Pons (tissue), 1 donor: ENCODE measurements at places on chromosomes 6 and 20.

- no peak for DNase-seq
Observed at GRCh38 chr6:158322724-158323560, 10.7 kb downstream of the TULP4 start.

DNA sequence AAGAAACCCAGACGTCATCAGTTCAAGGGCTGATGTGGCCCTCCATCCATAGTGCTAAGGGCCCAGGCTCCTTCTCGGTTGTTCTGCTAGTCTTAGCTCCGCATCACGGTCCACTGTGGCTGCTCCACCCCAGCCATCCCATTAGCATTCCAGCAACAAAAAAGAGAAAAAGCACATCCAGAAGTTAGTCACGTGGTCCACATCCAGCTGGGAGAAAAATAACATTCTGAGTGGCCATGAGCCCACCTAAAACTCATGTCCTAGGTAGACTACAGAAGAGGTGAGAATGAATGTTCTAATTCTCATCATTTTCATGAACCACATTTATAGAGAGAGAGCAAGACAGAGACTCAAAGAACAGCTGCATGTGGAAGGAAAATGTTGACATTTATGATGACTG lies 49.4 kb upstream of the TAB2 start:
- no peak for DNase-seq

GRCh38 chr20:47676912-47677634 lies 108.2 kb downstream of the SULF2 start:
- no peak for DNase-seq

DNA sequence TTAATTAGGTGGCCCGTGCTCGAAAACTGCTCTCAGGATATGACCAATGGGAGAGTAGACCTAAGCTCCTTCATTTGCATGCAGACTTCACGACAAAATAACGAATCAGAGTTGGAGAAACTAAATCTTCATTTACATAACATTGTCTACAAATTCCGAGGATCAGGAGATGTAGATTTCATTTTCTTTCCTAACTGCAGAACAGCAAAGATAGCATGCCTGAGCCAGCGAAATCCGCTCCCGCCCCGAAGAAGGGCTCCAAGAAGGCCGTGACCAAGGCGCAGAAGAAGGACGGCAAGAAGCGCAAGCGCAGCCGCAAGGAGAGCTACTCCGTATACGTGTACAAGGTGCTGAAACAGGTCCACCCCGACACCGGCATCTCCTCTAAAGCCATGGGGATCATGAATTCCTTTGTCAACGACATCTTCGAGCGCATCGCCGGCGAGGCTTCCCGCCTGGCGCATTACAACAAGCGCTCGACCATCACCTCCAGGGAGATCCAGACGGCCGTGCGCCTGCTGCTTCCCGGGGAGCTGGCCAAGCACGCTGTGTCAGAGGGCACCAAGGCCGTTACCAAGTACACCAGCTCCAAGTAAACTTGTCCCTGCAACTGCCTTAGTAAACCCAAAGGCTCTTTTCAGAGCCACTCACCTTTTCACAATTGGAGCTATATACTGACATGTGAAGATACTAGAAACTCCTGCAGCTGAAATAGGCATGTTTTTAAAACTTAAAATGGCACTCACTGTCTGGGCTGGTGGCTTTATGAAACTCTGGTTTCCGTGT lies 96.5 kb downstream of the HFE start:
- peak; percentile 97 for DNase-seq

GRCh38 chr6:158516098-158516497 lies 43.8 kb upstream of the TMEM181 start:
- DNase-seq = no peak

DNA sequence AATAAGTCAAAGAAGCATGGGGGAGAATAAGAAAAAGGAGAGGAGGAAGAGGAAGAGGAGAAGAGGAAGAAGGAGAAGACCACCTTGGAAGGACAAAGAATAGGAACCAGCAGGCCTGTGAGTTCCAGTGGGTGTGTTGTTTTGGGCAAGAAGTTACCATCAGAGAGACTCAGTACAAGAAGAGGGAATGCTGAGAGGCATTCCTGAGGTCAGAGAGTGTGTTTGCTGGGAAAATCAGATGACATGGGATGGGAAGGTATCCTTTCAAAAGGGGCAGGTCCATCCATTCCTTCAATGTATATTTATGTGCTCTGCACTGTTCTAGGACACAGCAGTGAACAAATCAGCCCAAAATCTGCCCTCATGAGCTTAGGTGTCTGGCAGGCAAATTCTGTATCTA lies 40.5 kb upstream of the PRIM2 start:
- DNase-seq = no peak

DNA sequence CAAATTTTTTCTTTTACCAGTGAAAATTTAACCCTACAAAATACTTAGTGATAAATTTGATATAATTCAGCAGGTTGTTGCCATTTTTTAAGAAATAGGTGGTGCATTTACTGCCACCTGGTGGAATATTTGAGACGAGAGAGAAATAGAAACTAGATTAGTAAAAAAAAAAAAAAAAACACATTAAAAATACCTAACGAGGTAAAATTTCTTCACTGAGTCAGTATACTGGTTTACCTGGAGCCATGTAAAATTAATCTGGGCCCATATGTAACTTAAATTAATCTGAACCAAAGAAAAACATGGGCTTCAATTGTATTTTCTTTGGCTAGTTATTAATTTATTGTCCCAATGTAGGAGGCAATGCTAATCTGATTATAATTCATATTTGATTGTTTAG lies 520.8 kb downstream of the EPM2A start:
- DNase-seq = peak; percentile 19

- no peak for DNase-seq
Observed at GRCh38 chr20:16054985-16055384, 518.3 kb downstream of the KIF16B start.

DNA sequence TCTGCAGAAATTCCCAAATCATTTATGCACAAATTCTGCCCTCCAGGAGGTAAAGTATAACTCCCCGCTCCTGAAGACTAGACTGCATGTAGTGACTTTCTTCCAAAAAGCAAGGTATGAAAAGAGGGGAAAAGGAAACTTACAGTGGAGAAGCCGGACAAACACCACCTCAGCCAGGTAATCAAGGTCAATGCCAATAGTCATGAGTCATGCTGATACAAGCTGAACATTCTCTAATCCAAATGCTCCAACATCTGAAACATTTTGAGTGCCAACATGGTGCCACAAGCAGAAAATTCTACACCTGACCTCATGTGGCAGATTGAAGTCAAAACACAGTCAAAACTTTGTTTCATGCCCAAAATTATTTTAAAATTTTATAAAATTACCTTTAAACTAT lies 165.6 kb downstream of the FOXA2 start:
- no peak for DNase-seq

DNA sequence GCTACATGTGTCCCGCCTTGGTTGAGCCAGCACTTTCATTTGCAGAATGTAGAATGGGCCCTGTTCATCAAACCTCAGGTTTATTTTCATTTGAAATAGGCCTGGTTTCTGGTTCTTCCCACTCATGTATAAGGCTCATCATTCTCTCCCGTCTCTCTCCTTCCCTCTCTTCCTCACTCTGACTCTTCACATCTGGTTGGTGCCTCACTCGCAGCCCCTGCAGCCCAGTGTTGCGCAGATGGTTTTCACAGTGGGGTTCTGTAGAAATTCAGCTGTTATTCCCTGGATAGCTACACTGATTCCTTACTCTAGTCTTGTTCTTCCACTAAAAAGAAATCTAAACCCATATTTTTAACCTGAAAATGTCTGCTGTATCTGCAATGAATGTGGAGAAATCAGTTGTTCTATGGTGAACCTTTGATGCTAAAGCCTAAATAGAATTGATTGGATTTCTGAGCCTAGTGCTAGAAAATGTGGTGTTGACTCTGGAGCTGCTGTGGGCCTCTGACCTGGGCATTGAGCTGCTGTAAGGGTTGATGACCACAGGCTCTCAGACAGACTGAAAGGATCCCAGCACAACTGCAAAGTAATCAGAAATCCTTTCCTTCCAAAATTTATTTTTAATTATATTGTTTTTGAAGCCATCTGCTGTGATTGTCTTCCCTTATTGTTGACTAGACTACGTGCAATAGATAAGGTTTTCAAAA lies 150.3 kb downstream of the TMEM242 start:
- peak; percentile 28 for DNase-seq

- no peak for DNase-seq
Observed at GRCh38 chr6:91634791-91635190, 1047.9 kb upstream of the MAP3K7 start.

DNA sequence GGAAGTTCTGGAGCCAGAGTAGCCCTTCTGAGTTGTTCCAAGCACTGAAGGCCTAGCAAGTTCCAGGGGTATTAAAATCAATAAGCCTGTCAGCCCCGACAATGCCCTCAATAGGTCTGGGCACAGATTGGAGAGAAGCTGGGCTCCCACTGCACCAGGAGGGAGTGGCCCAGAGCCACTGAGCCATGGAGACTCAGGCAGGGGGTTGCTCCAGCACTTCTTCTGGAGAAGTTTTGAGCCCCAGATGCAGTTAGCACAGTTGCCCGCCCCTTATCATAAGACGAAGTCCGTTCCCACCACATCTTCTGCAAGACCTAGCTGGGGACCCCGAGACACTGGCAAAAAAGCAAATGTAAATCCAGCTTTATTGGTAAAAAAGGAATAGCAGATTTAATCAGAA lies 13.0 kb downstream of the DEFB132 start:
- no peak for DNase-seq

- DNase-seq = no peak
Observed at GRCh38 chr6:133816171-133816570, 72.7 kb upstream of the TCF21 start.

DNA sequence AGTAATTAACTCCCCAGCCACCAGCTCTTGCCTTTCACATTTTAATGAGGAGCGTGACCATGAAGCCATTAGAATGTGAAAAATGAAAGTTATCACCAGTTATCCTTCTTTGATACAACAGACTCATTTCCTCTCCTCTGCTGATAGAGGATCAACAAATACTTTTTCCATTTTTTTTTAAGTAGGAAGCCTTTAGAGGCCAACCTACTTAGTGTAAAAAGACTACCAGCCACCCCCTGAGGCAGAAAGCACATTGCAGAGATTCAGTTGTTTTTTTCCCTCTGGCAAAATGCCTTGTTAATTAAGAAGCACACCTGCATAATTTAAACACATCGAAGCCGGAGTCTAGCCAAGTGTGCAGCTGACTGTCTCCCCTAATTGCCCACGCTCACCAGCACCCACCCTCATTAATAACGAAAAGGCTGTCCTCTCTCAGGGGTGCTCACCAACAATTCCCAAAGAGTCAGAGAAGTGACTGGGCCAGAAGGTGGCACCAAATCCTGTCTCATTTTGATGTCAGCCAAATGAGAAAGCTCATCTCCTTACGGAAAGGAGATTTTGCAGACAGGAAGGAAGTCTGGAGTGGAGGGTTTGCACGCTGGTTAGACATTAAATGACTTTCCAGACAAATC lies 60.9 kb upstream of the MC3R start:
- peak; percentile 39 for DNase-seq

- no peak for DNase-seq
Observed at GRCh38 chr6:44132476-44132875, 5.1 kb downstream of the TMEM63B start.

GRCh38 chr20:50635676-50636600 lies 55.4 kb downstream of the RIPOR3 start:
- peak; percentile 5 for DNase-seq

DNA sequence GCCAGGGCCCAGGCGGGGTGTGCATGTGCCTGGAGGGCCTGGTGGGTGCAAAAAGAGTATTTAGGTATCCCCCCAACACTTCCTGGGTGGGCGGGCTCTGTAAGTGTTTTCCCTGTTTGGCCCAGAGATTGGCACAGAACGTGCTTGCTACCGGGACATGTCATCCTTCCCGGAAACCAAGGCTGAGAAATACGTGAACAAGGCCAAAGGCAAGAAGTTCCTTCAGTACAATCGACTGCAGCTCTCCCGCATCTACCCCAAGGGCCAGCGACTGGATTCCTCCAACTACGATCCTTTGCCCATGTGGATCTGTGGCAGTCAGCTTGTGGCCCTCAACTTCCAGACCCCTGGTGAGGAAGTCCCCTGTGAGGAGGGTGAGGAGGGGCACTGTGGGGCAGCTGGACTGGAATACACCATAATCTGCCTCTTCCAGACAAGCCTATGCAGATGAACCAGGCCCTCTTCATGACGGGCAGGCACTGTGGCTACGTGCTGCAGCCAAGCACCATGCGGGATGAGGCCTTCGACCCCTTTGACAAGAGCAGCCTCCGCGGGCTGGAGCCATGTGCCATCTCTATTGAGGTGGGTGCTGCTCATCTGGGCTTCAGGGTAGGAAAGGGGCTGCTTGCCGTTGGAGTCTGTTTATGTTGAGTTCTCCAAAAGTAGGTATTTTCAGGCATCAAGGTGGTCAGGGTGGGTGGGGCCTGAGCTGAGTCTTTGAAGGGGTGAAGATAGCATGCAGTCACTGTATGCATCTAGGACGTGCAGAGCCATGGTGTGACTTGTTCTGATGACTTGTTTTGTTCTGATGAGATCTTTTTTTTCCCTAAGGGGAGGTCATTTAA lies 35.2 kb downstream of the PLCG1 start:
- DNase-seq = no peak

DNA sequence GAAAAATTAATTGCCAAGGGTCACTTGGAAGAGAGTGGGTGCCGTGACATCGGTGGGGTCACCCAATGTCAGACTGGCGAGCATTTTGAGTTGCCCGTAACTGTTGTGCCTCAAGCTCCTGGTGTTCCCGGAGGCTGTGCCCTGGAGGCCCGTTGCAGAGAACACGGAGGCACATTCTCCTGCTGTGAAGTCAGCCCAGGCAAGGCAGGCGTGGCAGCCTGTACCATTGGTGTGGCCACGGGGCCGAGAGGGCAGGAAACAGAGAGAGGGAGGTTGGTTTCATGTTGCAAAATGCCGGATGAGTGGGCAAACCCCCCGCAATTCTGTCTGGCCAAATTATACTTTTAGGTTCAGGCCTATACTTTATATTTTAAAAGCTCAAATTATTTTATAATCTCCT lies 81.2 kb downstream of the THBS2 start:
- DNase-seq = no peak

GRCh38 chr6:18216411-18216810 lies 47.9 kb downstream of the DEK start:
- DNase-seq = no peak

DNA sequence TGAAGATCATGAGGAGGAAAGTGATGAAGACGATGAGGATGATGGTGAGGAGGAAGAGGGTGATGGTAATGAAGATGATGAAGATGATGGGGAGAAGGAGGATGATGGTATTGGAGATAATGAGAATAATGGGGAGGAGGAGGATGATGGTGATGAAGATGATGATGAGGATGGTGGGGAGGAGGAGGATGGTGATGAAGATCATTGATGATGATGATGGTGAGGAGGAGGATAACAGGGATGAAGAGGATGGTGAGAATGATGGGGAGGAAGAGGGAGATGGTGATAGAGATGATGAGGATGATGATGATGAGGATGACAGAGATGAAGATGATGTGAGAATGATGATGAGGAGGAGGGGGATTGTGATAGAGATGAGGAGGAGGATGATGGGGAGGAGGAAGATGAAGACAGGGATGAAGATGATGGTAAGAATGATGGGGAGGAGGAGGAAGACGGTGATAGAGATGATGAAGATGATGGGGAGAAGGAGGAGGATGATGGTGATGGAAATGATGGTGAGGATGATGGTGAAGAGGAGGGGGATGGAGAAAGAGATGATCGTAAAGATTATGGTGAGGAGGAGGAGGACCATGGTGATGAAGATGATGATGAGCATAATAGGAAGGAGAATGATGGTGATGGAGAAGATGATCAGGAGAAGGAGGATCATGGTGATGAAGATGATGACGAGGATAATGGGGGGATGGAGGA lies 273.7 kb downstream of the SMOC2 start:
- DNase-seq = no peak
